IPS DF 19.7 (cell line): ENCODE measurements at places on chromosomes 4 and X.

DNA sequence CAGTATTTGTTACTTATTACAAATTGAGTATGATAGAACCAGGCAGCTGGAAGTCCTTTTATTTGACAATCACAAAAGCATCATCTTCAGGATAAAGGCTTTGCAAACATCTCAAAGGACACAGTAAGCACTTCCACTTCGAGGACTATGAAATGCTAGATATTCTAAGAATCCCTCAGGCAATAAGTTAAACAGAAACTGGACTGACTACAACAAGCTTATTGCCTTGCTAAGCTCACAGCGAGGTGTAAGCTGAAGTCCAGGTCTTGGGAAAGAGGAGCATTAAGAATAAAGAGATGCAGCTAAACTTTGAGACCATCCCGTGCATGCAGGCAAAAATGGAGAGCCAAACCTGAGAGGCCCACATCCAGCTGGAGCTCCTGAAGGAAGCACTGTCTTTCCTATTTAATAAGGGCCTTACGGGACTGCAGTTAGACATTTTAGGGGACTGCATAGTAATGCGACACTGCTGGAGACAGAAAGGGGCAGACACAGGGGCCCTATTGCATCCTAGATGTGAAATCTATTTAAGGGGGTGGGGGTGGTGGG is 38.7 kb downstream of the DCHS2 start:
- DNase-seq = no peak

GRCh38 chr4:135533053-135533452 is 1331.5 kb upstream of the PABPC4L start:
- DNase-seq = no peak

DNA sequence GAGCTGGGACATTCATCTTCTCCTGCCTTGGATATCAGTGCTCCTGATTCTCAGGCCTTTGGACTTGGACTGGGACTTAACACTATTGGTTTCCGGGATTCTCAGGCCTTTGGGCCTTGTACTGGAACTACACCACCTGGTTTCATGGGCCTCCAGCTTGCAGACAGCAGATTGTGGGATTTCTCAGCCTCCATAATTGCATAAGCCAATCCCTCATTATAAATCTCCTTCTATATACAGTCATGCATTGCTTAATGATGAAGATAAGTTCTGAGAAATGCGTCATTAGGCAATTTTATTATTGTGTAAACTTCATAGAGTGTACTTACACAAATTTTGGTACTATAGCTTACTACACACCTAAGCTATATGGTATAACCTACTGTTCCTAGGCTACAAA is 8.9 kb upstream of the CCNG2 start:
- DNase-seq = no peak

DNA sequence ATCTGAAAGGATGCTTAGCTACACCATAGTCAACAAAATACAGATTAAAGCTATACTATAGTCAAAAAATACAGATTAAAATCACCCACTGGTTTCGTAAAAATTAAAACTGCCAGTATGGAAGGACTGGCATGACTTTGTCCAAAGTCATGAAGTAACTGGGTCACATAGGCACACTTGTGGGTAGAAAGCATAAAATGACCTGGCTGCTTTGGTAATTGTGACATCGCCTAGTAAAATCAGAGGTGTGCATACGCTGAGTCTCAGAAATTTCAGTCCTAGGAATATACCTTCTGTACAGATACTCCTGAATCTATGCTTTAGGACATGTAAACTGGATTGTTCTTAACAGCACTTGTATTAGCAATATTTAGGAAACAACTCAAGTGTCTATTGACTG is 28.1 kb downstream of the CLNK start:
- no peak for DNase-seq

DNA sequence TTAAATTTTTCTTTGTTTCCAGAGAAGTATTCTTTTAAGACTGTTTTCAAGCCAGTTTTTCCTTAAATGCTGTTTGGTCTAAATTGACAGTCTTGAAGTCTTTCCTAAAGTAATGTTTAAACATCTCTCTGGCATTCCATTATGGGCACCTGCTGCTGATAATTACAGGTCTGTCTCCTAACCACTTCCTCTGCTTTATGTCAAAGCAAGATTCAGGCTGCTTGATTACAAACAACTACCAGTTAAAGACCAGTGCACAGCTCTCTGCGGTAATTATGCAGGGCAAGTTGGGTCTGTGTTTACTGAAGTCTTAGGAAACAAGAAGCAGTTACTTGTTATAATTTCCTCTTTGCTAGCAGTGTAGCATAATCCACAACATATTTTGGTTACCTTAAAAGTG is 17.6 kb downstream of the UNC5C start:
- no peak for DNase-seq

GRCh38 chr4:78047366-78047765 is 9.8 kb upstream of the FRAS1 start:
- DNase-seq = no peak

DNA sequence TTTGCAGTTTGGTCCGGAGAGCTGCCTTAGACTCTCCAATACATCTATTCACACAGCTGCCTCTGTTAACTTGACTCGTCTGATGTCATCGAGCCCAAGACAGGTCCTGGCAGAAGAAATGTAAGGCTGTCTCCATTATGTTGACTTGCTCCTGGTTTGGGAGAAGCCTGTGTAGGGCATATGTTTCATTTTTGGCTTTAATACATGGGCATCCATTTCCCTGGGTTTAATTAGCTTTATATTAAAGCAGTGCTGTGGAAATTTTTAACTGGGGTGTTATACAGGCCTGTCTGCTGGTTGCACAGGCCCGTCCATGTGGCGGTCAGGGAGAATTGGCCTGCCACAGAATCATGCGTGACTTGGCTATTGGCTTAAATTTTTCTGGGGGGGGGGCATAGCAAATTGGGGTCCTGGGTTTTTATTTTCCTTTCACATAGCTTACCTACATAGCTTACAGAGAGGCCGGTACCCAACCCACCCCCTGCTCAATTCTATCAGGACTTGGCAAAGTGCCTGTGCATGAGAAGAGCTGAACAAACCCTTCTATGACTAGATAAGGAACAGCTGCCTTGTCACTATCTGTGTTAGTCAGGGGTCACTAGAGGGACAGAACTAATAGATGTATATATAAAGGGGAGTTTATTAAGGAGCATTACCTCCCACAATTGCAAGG is 123.5 kb upstream of the WDR1 start:
- DNase-seq = no peak

DNA sequence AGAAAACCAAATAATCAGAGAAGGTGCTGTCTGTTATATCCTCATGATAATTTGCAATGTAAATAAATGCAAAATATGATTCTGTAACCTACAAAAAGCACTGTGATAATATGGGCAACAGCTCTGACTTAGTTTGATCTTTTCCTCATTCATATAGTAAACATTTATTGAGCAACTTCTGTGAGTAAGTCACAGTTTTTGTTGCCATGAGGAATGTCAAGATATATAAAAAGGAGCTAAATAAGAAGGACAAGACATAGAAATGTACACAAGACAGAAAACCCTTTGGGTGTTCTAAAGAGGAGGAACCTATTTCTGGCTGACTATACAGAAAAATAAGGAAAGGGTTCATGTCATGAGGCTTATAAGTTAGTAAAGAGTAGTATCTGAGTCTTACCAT is 44.3 kb downstream of the ARSJ start:
- DNase-seq = no peak
